ENCODE measurements at places on chromosomes 1 and 21.

DNA sequence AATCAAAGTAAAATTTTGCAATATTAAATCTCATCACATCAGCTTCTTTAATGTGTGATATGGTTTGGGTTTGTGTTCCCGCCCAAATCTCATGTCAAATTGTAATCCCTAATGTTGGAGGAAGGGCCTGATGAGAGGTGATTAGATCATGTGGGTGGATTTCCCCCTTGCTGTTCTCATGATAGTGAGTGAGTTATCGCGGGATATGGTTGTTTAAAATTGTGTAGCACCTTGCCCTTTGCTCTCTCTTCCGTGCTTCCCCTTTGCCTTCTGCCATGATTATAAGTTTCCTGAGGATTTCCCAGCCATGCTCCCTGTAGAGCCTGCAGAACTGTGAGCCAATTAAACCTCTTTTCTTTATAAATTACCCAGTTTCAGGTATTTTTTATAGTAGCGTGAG lies 131.9 kb downstream of the ZNF326 start:
- no peak for DNase-seq

DNA sequence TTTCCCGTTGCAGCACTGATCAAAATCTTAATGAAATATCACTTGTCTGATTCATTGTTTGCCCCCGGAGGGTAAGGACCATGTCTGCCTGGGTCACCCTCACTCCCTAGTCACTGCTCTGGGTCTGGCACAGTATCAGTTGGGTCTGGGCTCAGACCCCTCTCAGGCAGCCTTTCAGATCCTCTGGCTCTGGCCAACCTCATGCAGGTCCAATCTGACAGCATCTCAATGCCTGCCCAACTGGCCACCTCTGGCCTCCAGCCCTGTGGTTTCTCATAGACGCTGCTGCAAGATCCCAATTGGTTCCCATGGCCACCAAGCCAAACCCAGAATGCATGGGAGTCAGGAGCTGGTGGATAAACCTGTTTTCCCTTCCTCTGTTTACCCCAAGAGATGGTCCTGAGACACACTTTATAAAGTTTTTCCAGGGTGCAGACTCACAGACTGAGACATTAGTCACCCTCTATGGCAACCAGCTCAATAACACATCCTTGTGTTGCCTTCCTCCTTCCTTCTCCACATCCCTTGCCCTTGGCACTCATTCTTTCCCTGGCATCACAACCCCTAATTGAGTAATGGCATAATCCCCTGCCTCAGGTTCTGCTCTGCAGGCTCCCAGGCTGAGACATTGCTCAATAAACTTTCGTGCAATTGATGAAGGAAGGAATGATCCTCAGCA lies 199.2 kb downstream of the GRIK3 start:
- peak; percentile 50 for DNase-seq

DNA sequence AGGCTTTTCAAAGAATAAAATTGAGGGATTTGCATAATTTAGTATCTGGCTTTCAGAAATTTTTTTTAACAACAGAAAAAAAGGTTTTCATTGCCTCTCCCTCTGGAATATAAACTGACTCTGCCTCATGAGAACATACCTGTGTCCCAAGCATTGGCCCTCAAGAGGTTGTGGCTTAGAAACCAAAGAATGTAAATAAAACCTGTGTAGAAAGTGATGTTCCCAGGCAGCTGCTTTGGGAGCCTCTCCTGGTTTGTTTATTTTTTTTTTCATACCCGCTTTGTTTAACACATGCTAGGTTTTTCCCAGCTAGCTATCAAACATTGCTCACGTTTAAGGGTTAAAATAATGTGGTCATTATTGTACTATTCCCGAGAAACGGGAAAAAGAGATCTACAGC lies 40.5 kb upstream of the IFNAR2 start:
- no peak for DNase-seq

GRCh38 chr1:89454845-89455521 lies 69.6 kb upstream of the LRRC8B start:
- no peak for DNase-seq

GRCh38 chr21:36803051-36803645 lies 104.2 kb downstream of the SIM2 start:
- DNase-seq = no peak

- DNase-seq = no peak
These were observed 801.7 kb upstream of the PRMT6 start for GRCh38 chr1:106254748-106255147.

- DNase-seq = peak; percentile 40
These were observed 111.0 kb downstream of the PTPN14 start for GRCh38 chr1:214440219-214440965.

DNA sequence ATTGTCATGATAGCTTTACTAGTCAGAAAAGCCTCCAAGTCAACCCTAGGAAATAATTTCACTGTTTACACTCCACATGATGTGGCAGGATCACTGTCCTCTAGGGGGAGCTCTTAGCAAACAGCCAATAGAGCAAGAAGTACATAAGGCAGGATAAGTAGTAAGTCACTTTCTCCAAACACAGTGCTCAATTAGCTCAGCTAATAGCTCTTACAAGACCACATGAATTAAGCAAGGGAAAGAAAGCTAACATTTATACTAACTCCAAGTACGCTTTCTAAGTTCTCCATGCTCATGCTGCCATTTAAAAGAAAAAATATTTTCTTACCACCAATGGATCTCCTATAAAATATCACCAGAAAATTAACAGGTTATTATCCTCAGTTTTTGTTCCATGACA lies 66.9 kb upstream of the LRIF1 start:
- peak; percentile 35 for DNase-seq

- DNase-seq = peak; percentile 27
These were observed 110.5 kb upstream of the UBE2U start for GRCh38 chr1:64092851-64093371.

DNA sequence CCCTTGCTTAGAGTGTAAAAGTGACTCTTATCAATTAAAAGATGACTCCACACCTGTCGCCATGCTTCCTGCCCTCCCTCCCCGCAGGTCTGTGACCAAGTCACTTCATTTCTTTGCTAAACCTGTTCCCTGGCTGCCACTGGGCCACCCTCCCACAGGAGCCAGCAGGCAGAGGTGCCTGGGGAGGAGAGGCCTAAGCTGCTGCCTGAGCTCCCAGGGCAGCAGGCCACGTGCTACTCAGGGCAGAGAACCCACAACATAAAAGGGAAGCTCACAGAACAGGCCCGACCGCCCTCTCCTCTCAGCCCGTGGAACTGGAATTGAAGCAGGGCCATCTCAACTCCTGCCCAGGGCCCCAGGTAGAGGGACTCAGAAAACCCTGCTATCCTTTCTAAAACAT lies 4.9 kb downstream of the C1orf198 start:
- peak; percentile 87 for DNase-seq

DNA sequence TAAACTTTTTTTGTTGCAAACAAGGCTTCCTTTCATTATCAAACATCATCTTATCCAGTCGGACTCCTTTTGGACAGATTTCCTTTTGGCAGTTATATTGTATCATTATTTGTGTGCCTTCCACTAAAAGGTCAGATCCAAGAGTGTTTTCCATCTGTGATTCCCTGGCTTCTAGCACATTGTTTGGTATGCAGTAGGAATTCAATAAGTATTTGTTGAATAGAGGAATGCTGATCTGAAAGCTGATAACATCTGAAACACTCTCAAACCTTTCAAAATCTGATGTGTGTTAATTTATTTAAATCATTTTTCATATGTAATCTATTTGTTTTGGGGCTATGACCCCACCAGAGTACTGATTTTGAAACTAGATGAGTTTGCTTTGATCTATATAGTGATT lies 39.0 kb downstream of the NDC1 start:
- no peak for DNase-seq

DNA sequence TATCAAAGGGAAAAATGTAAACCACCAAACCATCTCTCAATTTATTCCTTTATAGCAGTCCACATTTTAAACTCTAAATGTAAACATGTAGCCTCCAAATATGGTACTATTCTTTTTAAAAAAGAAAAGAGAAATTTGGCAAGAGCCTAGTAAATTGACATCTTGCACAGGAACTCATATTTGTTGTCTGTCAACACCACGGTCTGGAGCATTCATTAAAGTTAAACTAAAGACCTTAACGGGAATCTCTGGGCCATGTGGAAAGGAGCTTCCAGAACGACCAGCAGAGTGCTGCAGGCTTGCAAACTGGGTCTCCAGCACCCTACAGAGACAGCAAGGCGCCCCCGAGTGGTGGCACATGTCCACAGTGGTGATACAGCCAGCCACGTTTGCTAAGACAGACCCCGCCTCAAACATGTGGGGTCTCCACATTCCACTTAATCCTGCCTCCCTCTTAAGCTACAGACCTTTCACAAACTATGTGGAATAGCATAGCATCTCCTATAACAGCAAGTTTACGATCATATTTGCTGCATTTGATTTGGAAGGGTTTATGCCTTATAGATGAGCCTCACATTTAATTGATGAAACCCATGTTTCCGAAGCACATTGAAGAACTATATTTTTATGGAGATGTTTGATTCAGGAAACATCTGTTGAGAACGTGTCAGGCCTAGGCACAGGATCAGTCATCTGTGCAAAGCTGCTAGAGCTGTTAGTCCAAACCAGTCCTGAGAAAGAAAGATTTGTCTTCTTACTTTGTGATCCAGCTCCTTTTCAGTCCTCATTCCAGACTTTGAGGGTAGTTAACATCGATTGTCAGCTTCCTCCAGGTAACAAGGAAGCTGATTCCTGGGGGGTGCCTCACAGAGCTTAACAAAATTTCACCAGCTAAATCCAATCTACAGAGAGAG lies 96.4 kb upstream of the BACE2 start:
- DNase-seq = peak; percentile 28

DNA sequence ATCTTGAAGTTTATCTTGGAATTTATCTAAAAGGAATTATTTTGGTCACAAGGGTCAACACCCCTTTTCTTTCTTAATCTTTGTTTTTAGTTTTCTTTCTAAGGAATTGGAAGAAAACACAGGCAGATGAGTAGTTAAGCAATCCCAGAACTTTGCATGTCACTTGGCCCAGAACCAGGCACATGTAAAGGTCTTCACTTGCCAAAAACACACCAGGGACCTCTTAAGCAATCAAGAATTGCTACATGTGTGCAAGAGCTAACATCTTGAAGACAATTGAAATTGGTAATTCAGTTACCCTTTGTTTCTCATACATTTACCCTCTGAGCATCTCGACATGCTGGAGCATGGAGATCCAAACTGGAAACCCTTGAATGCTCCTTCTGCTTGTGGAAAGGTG lies 114.2 kb downstream of the ZC3H11B start:
- DNase-seq = no peak
